GM03348 (cell line): ENCODE measurements at places on chromosomes 3 and 15.

- no peak for DNase-seq
Observed at GRCh38 chr3:53646723-53647122, 152.3 kb downstream of the CACNA1D start.

GRCh38 chr15:70119911-70120508 lies 22.3 kb upstream of the TLE3 start:
- DNase-seq = no peak

DNA sequence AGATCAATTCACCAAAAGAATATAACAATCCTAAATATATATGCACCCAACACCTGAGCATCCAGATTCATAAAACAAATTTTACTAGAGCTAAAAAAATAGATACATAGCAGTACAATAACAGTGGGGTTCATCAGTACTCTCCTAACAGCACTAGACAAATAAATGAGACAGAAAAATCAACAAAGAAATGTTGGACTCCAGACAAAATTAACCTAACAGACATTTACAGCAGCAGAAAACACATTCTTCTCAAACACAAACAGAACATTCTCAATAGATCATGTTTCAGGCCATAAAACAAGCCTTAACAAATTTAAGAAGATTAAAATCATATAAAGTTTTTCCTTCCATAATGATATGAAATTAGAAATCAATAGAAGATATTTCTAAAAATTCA lies 124.8 kb upstream of the NECTIN3 start:
- DNase-seq = no peak

GRCh38 chr3:29164825-29165224 lies 116.0 kb upstream of the RBMS3 start:
- no peak for DNase-seq

GRCh38 chr3:53498806-53499641 lies 4.6 kb downstream of the CACNA1D start:
- DNase-seq = no peak

DNA sequence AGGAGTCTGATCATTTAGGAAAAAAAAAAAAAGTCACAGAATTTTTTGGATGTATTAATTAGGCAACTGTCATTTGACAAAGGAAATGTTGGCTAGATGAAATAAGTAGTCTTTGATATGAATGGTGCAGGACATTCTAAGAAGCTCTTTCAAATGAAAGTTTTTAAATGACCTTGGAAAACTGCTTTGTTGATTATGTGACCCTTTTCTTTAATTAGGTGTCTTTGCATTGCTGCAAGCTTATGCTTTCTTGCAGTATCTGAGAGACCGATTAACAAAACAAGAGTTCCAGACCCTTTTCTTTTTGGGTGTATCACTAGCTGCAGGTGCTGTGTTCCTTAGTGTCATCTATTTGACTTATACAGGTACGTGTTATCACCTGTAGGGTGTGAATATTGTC lies 84.0 kb downstream of the STT3B start:
- no peak for DNase-seq
